Aorta (tissue), 5 donors: ENCODE measurements at places on chromosomes 2 and 18.
A peak's percentile ranks its signal among the peaks of the same experiment; 100 is the strongest.

DNA sequence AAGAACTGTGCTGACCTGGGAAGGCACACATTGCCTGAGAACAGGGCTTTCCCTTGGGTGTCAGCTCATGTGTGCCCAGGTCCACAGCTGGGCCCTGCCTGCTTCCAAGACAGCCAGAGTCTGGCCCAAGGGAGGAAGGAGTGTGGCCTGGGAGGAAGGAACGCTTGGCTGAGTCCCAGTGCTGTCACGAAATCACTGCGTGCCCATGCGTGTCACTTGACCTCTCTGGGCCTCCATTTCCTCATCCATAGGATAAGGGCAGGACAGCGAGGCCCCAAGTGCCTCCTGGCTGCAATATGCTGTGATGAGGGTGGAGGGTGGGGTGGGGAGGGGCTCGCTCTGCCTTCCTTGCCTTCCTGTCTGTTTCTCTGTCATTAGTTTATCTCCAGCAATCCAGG is 642 bp upstream of the KCNK3 start:
- DNase-seq = peak; percentile 85

DNA sequence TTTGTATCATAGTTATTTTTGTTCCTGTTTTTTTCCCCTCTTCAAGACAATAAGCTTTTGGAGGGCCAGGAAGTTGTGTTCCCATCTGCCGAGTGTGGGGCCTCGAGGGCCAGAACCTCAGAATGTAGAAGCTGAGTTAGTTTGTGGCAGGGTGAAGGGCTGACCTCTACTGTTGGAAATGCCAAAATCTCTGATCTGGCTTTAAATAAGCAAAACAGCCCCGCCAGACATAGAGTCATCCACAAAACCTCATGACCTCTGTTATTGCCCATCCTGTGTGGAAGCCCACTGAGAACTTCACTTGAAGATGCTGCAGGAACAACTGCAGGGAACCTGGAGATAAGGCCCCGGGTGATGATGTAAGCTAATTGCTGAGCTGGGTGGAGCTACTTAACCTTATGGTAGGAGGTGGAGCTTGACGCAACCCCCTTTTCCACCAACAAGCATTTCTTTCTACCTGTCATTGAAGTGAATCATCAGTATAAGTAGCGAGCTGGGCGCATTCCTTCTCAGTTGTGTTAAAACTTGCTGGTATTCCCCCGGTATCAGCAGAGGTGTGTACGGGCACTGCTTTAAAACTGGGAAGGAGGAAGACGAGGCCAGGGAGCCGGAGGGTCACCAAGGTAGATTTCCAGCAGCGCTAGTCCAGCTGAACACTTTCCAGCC is 177.2 kb downstream of the NEDD4L start:
- DNase-seq = no peak

DNA sequence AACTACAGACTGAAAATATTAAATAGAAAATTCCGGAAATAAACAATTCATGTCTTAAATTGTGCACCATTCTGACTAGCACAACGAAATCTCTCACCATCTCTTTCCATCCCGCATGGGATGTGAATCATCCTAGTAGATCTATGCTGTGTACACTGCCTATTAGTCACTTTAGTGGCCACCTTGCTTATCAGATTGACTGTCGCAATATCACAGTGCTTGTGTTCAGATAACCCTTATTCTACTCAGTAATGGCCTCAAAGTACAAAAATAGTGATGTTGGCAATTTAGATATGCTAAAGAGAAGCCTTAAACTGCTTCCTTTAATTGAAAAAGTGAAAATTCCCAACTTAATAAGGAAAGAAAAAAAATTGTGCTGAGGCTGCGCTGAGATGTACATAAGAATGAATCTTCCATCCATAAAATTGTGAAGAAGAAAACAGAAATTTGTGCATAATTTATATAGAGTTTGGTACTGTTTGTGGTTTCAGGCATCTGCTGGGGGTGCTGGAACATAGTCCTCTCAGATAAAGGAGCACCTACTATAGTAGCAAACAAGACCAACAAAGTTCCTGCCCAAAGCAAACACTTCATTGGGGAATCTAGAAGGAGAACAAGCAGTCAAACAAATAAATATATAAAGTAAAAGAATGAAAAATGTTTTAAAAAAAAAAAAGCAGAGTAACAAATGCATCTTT is 12.0 kb downstream of the PSMD1 start:
- DNase-seq = no peak

DNA sequence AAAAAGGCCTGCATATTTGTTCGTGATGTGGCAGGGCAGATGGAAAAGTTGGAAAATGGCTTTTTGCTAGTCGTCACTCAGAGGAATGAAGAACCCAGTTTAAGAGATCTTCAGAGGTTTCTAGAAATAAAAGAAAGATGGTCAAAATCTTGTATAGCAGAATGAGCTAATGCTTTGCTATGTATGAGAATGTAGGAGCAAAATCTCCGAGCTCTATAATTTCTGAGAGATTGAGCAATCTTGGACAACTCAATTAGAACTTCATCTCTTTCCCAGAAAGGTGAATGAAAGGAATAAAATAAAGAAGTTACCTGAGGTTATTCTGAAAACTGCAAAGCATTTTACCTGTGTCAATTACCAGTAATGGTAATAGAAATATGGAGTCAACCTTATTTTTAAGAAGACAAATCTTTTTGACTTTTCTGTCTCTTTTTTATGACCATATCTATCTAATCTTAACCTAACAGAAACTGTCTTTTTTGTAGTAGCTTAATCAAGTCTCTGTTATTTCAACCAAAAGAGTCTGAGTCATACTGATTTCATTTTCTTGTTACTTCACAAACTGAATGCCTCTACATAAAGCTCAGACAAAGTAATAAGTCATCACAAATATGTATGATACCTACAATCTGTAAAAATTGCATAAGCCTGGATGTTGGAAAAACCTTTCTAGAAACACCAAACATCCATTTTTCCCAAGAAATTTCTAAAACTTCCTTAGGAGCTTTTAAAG is 32.5 kb downstream of the CCDC68 start:
- no peak for DNase-seq

- no peak for DNase-seq
These were observed 2.9 kb upstream of the EVA1A start for GRCh38 chr2:75563591-75563990.
